ENCODE measurements at places on chromosomes 4 and X.

GRCh38 chr4:110610620-110610939, 12.3 kb downstream of the PITX2 start:
- DNase-seq, result no peak

DNA sequence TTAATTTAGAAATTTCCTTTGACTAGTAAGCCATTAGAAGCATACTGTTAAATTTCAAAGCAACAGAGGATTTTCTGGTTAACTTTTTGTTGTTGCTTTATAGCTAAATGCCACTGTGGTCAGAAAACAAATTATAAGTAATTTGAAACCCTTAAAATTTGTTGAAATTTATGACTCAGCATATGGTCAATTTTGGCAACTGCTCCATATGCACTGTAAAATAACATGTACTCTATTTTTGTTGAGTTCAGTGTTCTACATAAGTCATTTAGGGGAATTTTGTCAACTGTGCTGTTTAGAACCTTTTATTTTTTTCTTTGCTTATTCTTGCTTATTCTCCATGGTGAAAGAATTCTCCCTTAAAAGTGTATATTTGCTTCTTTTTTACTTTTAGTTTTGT, 28.6 kb downstream of the SCLT1 start:
- no peak for DNase-seq

GRCh38 chrX:120419463-120419862, 49.6 kb downstream of the LAMP2 start:
- no peak for DNase-seq

DNA sequence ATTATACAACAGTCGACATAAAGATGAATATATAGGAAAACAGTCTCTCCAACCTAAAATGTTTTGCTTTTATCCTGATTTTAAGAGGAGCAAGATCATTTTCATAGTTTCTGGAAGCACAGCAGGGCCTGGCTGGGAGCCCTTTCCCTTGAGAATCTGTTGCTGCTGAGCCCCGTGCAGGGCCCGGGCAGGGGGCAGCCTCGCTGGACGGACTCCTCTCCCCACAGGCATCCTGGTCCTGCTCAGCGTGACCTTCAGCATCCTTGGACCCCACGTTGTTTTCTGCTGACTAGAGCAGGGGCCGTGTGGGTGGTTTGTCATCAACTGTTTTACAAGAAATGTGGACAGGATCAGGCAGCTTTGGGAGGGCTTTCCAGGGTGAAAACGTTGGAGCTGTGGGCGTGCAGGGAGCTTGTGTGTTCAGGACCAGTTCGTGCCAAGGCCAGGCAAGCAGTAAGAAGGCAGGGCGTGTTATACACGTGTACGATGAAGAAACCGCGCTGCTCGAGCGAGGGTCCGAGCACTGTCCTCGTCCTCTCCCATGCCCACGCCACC, 25.0 kb downstream of the CPZ start:
- no peak for DNase-seq

GRCh38 chr4:138979742-138980141, 35.8 kb upstream of the NOCT start:
- no peak for DNase-seq

DNA sequence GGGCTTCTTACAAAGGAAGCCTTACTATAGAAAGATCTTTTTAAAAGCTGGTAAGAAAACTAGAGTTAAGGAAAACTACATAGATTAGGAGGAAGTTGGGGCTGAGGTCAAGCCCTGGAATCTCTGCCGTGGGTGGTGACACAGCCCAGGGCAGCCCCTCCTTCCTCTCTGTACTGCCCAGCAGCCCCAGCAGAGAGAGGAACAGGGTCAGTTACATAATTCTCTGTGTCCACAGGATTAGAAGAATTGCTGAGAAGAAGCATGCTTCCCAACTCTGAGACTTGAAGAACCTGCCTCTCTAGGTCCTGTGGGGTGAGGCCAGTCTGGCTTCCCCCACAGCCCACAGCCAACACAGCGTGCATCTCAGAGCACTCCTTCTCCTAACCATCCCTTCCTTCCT, 9.2 kb upstream of the ABLIM2 start:
- DNase-seq, result no peak

Data from left hindlimb (tissue), 1 donor.